Adrenal gland (tissue), 19 donors: ENCODE measurements at places on chromosomes 2 and 18. TPM values are rescaled to one million over a fixed set of nuclear protein-coding genes. Genes with fewer than 3 reads are reported as not detected.

DPY30 gene
- 149 TPM for polyA plus RNA-seq

RFX8 gene
- 0.31 TPM for polyA plus RNA-seq

UPP2 gene
- 0.05 TPM for polyA plus RNA-seq

SOX11 gene
- not detected for polyA plus RNA-seq

MAIP1 gene
- 23.5 TPM for polyA plus RNA-seq

ONECUT2 gene
- polyA plus RNA-seq = 0.07 TPM

ACVR1C gene
- 0.72 TPM for polyA plus RNA-seq

PLEK gene
- polyA plus RNA-seq = 5.2 TPM

MEIS1 gene
- 106 TPM for polyA plus RNA-seq

COL4A4 gene
- 7.4 TPM for polyA plus RNA-seq

LOXL3 gene
- polyA plus RNA-seq = 11.2 TPM

RGPD8 gene
- polyA plus RNA-seq = 1.0 TPM

C2orf66 gene
- not detected for polyA plus RNA-seq

MARCO gene
- 8.7 TPM for polyA plus RNA-seq
